Stimulated activated CD4-positive, alpha-beta T cell treated with anti-CD3 and anti-CD28 coated beads, Interleukin-1b, Interleukin-23, amount 100 ng/mL, for 4 hours (primary cell): ENCODE measurements at places on chromosomes 4 and X.

GRCh38 chr4:90220459-90220858 is 93.3 kb downstream of the CCSER1 start:
- DNase-seq: no peak

DNA sequence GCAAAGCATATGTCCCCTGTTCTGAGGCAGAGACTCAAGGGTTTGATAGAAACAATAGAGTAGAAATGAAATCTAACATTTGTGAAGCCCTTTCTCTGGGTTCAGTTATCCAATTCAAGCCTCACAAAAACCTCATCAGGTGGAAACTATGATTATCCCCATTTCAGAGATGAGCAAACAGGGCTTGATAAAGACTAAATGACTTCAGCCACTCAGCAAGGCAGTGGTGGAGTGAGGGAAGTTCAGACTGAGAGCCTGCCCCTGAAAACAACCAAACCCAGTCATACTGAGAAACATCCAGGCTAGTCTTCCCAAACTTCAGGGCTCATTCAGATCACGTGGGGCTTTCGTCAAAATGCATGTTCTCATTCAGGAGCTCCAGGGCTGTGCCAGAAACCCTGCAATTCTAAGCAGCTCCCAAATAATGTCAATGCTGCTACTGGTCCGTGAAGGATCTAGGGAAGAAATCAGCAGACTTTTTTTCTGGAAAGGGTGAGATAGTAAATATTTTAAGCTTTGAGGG is 109.6 kb upstream of the KIT start:
- DNase-seq: no peak

DNA sequence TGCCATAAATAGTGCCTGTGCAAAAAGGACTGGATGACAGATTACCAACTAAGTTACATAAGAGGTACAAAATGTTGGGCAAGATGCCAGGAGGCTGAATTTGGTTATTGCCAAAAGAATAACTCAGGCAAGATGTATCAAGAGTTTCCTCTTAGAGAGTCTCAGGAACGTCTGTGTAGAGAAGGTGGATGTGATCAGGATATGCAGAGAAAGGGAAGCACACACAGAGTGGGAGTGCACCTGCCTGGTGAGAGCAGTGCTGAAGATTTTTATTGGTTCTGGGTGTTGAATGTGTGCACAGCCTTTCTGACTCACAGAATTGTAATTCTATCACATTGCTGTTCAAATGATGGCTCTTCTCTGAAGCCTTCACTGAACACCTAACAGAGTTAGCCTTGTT is 156.8 kb upstream of the HS3ST1 start:
- no peak for DNase-seq

DNA sequence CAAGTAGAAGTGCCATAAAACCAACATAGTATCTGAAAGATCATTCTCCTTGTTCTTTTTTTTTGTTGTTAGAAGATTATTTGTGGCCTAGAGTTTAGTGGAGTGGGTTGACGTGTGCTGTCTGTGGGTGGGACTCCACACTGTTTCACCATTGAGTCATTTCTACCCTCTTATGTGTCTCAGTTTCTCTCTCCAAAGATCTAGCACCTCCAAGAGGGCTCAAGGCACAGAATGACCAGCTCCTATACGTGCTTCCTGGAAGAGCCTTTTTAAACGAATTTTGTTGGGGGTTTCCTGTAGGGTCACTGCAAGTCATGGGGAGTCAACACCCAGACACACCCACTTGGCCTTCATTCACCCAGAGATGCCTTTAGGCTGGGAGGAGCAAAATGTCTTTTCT is 150.1 kb downstream of the KLF8 start:
- no peak for DNase-seq

DNA sequence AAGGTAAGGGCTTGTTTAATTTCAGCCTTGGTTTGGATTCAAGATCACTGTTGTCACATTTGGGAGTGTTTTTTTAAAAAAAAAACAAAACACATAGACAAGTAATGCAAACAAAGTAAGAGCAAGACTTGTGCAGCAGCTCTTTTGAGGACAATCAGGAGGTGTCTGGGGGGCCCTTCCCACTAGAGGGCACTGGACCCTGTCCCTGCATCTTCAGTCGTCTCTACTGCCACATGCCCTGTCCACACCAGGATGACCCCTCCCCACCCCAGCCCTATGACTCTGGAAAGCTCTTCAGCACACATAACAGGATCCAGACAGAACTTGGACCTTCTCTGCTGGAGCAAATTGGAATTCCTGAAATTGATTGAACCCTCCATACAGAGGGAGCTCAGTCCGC is 71.0 kb downstream of the USP46 start:
- no peak for DNase-seq

DNA sequence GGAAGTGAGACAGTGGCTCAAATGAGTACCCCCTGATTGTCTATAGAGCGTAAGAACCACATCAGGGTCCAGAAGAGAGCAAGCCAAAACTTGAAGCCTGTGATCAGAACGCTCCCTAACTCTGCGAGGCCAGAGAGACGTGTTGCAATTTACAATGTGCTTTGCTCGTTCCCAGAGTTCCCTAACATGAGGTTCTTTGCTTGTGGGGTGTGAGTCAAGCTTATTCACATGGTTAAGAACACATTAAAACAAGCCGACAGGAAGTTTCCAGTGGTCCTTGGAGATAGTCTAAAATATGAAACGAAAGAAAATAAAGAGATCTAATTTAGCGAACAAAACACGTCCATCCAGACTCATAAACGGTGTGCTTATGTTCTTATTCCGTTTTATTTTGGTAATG is 702.3 kb downstream of the TRIML1 start:
- DNase-seq: no peak

DNA sequence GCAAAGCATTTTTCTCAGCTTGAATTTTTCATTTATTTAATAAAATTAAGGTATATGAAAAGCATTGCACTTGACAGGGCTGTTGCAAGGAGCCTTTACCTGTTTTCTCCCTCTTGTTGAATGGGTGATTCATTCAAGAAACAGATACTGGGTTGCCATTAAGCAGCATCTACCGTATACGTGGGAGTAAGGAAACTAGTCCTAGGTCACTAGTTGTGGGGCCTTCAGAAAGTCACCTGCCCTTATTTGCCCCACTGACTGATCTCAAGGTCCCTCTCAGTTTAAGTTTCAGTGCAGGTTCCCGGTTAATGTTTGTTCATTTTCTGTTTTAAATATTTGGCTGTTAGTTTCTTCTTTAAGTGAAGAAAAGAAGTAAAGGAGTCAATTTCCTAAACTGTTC is 34.0 kb downstream of the LHFPL1 start:
- no peak for DNase-seq

- DNase-seq: no peak
Observed at GRCh38 chr4:6354626-6355025, 85.0 kb downstream of the WFS1 start.

- no peak for DNase-seq
Observed at GRCh38 chr4:34643476-34643875, 1600.8 kb downstream of the ARAP2 start.

GRCh38 chr4:147059064-147059731 is 113.5 kb upstream of the TTC29 start:
- DNase-seq: no peak

GRCh38 chrX:147811803-147812202 is 99.9 kb upstream of the FMR1 start:
- DNase-seq: no peak

- DNase-seq: no peak
Observed at GRCh38 chr4:141771889-141772830, 135.8 kb downstream of the IL15 start.

GRCh38 chr4:2953496-2953895 is 9.7 kb downstream of the NOP14 start:
- no peak for DNase-seq

GRCh38 chrX:133985967-133986683 is 731 bp upstream of the GPC3 start:
- DNase-seq: no peak

DNA sequence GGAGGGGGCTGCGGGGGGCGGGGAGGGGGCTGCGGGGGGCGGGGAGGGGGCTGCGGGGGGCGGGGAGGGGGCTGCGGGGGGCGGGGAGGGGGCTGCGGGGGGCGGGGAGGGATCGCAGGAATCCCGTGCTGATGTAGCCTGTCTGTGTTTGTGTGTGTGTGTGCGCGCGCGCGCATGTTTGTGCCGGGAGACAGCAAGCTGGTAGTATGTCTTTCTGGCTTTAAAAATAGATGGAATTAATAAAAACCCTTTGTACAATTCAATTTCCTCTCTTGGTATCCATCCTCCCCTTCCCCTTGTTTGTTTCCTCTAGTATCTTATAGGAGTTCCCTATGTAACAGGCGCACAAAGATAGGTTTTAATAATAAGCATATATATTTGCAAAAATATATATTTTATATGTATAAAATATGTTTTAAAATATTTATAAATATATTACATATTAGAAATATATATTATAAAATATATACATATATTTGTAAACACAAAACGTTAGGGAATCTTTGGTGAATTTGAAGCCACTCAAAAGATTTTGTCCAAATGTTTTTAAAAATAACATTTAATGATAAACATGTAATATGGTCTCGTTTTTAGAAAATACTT is 782 bp downstream of the ARHGAP24 start:
- DNase-seq: no peak

- no peak for DNase-seq
Observed at GRCh38 chr4:20723019-20723418, 22.8 kb downstream of the PACRGL start.

DNA sequence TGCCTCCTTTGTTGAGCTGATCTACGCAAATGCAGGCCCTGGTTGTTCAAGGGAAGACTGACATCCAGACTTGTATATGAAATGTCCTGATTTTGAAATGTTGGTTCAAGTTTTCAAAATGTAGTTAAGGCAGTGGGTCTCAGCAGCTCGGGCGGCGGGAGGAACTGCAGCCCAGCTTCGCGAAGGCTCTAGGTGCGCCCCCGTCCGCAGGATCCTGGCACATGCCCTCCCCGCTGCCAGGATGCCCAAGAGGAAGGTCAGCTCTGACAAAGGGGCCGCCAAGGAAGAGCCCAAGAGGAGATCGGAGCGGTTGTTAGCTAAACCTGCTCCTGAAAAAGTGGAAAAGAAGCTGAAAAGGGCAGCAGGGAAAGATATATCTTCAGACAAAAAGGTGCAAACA is 1310.1 kb downstream of the ADGRL3 start:
- DNase-seq: no peak

DNA sequence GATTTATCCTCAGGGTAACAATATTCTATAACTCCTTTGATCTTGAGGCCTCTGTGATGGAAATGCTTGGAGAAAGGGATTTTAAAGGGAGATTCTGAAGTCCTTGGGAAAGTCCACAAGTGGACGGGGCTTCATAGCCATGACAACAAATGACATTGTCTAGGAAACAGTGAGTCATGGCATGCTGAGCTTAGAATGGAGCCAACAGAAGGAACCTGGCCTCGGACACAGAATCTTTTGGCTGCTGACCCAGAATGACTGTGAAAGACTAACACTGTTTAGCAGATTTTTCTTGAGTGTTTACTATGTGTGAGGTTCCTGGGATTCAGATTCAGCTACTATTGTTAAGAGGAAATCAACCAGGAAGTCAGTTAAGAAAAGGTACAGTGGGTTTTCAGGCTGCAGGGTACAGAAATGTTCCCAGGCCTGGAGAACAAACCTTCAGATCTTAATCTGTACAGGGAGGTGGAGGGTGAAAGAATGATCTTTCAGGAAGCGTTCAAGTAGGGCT is 18.1 kb upstream of the CXCL2 start:
- DNase-seq: no peak

DNA sequence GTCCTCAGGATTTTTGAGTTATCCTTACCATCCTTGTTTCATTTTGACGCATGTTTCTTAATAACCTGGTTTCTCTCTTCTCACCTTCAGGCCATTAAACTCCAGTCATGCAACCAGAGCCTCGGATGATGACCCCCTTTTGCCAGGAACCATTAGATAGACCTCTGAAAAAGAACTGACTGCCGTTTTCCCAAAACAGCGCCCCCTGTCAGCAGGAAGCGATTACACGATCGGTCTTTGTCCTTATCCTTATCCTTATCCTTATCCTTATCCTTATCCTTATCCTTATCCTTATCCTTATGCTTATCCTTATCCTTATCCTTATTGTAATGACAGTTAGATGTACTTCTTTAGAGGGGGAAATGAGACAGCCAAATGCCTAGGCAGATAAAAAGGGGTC is 148.4 kb upstream of the ITM2A start:
- DNase-seq: no peak

DNA sequence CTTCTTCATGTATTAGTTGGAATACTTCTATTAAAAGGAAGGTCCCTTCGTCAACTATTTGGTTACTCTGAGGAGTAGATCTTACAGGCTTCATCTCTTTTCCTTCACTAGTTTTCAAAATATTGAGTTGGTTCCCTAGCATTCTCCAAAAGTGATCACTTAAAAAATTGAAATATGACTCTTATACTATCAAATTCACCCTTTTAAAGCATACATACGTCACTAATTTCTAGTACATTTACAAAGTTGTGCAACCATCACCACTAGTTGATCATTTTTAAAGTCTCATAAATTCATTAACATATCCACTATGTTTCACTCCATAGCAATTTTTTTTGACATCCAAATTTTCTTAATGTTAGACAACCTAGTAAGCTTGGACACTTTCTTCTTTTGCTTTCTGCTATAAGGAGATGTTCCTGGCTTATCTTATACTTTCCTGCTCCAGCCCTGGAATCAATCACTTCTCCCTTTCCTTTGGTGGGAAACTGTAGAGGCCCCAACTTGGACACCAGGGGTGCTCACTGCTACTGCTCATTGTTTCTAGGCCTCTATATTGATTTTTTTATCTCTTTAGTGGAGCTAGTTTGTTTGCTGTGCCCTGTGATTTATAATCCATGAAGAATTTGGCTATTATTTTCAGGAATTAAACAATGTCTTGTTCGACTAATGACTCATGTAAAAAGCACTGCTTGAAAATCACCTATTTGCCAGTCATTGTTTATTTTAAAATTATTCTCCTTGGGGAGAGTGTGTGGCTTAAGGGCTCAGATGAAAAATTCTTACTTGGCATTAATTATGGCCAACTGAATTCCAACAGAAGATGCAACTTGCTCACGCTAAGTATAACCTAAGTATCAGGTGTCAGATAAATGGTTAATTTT is 4.0 kb upstream of the ZFX start:
- no peak for DNase-seq

DNA sequence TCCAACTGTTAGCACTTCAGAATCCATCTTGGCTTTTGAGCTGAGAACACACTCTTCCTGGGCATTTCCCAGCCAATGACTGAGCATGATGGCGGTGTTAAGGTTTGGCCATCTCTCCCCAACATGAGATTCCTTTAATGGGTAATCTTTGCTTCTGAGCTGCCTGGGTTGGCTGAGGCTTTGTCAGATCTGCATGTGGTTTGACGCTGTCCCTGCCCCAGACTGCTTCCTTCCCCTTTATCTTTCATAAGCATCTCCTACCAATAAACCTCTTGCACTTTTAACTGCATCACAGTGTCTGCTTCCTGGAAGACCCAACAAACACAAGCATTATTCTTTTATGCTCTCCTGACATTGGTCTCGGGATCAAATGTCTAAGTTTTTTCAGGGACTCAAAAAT is 31.5 kb upstream of the DIPK2B start:
- DNase-seq: no peak

DNA sequence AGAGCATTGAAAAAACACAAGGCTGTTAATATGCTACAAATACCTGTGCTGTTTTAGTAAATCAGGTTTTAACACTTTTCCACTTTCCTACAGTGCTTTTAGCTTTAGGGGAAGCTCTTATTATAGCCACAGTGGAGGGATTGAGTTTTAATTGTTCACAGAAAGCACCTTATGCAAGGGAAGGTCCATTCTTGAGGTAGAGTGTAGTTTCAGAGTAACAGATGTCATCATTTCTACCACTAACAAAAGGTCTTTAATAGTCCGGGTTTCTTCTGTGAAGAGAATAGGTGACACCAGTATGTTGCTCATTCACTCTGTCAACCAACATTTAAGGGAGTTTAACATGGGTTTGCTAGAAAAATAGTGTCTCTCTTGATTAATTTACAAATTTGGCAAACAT is 104.4 kb downstream of the STIM2 start:
- DNase-seq: no peak
